ENCODE measurements at places on chromosomes 1 and 21.
A peak's percentile ranks its signal among the peaks of the same experiment; 100 is the strongest.

DNA sequence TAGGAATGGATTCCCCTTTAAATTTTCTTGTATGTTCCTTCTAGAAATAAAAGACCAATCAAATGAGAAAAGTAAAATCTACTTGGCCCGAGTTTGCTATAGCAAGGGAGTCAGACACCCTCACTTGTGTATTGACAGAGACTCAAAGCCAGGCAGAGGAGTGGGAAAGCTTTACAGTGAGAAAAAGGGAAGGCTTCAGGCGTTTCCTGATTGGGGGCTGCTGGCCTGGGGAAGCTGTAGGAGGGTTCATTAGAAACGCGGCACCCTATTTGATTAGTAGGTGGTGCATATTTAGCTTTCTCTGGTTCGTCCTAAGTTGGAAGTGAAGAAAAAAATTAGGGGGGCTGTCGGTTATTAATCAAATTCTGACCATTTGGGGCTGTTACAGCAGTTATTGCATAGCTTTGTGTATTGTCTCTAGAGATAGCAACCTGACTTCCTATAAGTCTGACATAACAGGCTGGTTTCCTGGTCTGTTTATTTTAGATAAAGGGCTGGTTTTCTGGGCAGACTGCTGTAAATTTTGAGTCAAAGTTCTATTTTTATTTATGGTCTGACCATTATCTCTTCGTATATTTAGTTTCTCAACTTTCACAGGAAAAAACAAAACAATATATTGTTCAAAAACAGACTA lies 10.0 kb downstream of the SLC25A24 start:
- no peak overlapping the region for H3K27ac ChIP-seq
- H3K4me1 ChIP-seq: no peaks in the 10 kb centered on the region
- no peak overlapping the region for H3K4me3 ChIP-seq
- H3K27me3 ChIP-seq: no peaks in the 10 kb centered on the region

GRCh38 chr1:168136709-168137514 lies at the start of gene GPR161:
Gene GPR161, minus strand, starts transcription at chr1:168136930. Its CDS starts 32,080 bp downstream, at chr1:168104850.
- H3K27me3 ChIP-seq: peaks cover 34% of the 10 kb centered on the region
- peak within 1 kb of the TSS; percentile 63 for H3K4me3 ChIP-seq
- peak; percentile 35 for DNase-seq
- no peaks in the 10 kb centered on the region for H3K36me3 ChIP-seq
- no peak within 1 kb of the TSS for H3K27ac ChIP-seq

GRCh38 chr1:32275424-32275823 lies 16.5 kb upstream of the HDAC1 start:
- H3K27me3 ChIP-seq: no peaks in the 10 kb centered on the region
- H3K4me3 ChIP-seq: no peak overlapping the region
- H3K36me3 ChIP-seq: peaks cover 69% of the 10 kb centered on the region
- peak overlapping the region; percentile 78 for H3K27ac ChIP-seq
- H3K4me1 ChIP-seq: peaks cover 68% of the 10 kb centered on the region
- no peak for DNase-seq

DNA sequence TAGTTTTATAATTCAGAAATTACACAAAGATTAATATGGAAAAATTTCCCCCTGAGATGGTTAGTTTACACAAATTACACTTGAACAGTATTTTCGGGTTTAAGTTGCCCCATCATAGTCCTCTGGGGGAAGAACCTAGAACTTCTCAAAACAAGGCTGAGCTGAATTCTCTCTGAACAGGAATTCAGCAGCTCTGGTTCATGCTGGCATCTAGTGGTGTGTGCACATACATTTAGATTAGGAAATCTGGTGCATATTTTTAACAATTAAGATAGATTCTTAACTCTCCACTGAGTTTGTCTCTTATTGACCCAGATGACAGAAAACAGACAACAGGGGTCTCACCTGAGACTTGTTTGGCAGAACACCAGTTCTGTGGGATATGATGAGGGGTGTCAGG lies 410.7 kb downstream of the DSCAM start:
- DNase-seq: no peak
- no peak overlapping the region for H3K27ac ChIP-seq
- H3K4me3 ChIP-seq: no peak overlapping the region
- no peaks in the 10 kb centered on the region for H3K27me3 ChIP-seq

DNA sequence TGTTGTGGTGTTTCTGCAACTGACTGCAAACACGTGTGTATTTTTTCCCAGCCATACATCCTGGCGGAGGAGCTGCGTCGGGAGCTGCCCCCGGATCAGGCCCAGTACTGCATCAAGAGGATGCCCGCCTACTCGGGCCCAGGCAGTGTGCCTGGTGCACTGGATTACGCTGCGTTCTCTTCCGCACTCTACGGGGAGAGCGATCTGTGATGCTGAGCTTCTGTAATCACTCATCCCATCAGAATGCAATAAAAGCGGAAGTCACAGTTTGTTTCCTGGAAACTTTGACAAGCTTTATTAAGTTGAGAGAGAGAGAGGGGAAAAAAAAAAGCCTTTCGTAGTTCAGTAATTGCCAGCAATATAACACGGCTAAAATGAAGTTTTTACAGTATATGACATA lies 32.7 kb upstream of the MTR start:
- H3K4me1 ChIP-seq: peaks cover 3% of the 10 kb centered on the region
- no peak for DNase-seq
- no peak overlapping the region for H3K4me3 ChIP-seq

DNA sequence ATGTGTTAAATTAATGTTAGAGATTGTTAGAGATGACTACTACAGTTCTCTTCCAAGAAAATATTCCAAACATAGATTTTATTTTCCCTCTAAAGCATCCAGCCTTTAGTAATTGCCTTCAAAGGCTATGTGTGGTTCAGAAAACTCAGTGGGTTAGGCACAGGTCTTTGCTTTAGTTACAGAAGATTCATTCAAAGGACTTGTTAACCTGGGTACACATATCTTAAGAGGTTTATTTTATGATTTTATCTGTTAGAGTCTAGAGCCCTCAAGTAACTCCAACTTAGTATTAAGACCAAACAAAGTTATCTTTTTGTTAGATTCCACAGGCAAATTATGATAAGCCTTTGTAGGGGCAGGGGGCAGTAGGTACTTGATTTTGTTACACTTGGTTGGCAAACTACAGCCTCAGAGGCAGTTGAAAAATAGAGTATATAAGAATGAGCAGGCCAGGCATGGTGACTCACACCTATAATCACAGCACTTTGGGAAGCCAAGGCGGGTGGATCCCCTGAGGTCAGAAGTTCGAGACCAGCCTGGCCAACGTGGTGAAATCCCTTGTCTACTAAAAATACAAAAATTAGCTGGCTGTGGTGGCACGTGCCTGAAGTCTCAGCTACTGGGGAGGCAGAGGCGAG lies 37.9 kb downstream of the CXADR start:
- no peak overlapping the region for H3K4me3 ChIP-seq
- DNase-seq: no peak
- no peaks in the 10 kb centered on the region for H3K27me3 ChIP-seq
- no peak overlapping the region for H3K27ac ChIP-seq
- no peaks in the 10 kb centered on the region for H3K4me1 ChIP-seq

GRCh38 chr1:19342894-19343616 lies 30.9 kb downstream of the SLC66A1 start:
- H3K36me3 ChIP-seq: peaks cover 82% of the 10 kb centered on the region
- no peak overlapping the region for H3K4me3 ChIP-seq
- peaks cover 8% of the 10 kb centered on the region for H3K4me1 ChIP-seq
- no peaks in the 10 kb centered on the region for H3K27me3 ChIP-seq

- no peak overlapping the region for H3K4me3 ChIP-seq
- no peaks in the 10 kb centered on the region for H3K4me1 ChIP-seq
- no peak for DNase-seq
- no peaks in the 10 kb centered on the region for H3K27me3 ChIP-seq
- H3K36me3 ChIP-seq: no peaks in the 10 kb centered on the region
Measured at GRCh38 chr1:115408533-115408932, 70.5 kb upstream of the NGF start.

- no peaks in the 10 kb centered on the region for H3K27me3 ChIP-seq
- no peaks in the 10 kb centered on the region for H3K4me1 ChIP-seq
- no peak overlapping the region for H3K27ac ChIP-seq
- no peaks in the 10 kb centered on the region for H3K36me3 ChIP-seq
- no peak overlapping the region for H3K4me3 ChIP-seq
Measured at GRCh38 chr1:176619261-176619660, 156.3 kb downstream of the PAPPA2 start.

DNA sequence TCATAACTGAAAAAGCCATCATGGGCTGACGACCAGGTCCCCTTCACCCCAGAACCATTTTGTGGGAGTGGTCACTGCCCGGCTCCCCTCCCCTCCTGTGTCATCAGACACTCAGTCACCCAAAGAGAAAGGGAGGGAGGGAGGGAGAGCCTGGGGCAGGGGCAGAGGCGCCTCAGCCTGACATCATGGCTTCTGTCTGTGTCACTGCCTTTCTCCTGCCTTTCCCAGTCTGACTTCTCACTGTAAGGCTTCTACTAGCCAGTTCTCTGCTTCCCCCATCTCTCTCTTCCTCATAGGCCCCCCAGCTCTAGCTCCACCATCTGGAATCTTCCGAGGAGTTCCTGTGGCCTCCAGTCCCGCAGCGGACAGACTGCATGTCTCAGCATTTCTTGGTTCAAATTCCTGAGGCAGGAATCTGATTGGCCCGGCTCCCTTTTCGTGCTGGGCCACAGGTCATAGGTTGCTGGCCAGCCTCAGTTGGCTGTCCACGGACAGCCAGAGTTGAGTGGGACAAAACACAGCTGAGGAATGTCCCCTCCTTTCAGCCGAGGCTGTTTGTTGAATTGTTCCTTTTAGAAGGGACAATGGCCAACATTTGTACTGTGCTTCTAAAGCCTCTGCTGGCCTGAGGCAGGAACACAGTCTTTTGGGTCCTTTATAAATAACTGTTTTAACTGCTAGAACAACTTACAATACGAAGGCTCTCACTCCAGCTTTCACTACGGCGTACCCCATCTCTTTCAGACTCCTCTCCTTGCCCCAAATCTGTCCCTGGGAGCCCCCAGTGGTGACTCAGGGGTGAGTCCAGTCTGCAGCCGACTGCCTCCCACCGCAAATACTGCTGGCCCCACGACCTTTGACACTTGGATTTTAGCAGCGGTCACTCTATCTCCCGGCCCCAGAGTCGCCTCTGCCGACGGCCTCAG lies 18.7 kb upstream of the KANK4 start:
- DNase-seq: no peak
- H3K36me3 ChIP-seq: no peaks in the 10 kb centered on the region
- H3K27ac ChIP-seq: no peak overlapping the region
- no peaks in the 10 kb centered on the region for H3K4me1 ChIP-seq
- no peaks in the 10 kb centered on the region for H3K27me3 ChIP-seq
- H3K4me3 ChIP-seq: no peak overlapping the region

GRCh38 chr1:51948491-51948915 lies 42.0 kb downstream of the RAB3B start:
- H3K27ac ChIP-seq: no peak overlapping the region
- H3K4me3 ChIP-seq: no peak overlapping the region
- DNase-seq: no peak
- H3K4me1 ChIP-seq: no peaks in the 10 kb centered on the region
- no peaks in the 10 kb centered on the region for H3K36me3 ChIP-seq
- H3K27me3 ChIP-seq: peaks cover 3% of the 10 kb centered on the region

DNA sequence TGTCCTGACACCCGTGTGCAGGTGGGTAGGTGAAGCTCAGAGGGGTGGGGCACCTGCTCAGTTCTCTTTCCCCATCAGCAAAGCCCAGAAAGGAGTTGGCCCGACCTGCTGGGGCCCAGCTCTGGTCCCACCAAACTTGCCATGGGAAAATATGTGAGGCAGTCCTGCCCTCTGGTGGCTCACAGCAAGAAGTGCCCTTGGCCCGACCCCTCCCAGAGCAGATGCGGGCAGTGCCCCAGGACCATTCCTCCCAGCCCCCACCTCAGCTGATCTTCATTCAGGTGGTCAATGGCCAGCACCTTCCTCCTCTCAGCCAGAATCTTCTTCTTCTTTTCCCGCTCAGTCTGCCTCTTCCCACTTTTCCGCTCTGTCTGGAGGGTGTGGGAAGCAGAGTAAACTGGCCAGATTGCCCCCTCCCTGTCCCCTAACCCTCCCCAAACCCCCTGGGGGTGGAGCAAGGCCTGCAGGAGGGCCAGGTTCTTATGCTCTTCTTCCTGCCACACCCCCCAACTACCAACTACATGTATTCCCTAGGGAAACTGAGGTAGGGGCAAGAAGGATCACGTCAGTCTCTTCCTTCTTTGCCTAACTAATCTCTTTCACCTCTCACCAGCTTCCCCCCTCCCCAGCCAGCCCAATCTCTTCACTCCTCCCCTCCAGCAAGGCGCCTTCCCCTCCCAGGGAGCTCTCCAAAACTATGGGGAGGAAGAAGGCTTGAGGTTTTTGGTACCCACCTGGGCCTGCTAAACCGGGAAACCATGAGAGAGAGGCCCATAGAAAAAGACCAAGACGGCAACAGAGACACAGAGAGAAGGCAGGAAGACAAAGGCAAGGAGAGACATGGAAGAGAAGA lies 15.6 kb downstream of the TNNT2 start:
- no peaks in the 10 kb centered on the region for H3K27me3 ChIP-seq
- H3K4me1 ChIP-seq: no peaks in the 10 kb centered on the region
- no peaks in the 10 kb centered on the region for H3K36me3 ChIP-seq
- H3K4me3 ChIP-seq: no peak overlapping the region
- no peak overlapping the region for H3K27ac ChIP-seq

GRCh38 chr1:214006845-214007244 lies 19.1 kb downstream of the PROX1 start:
- H3K27ac ChIP-seq: no peak overlapping the region
- H3K4me1 ChIP-seq: no peaks in the 10 kb centered on the region
- DNase-seq: no peak

DNA sequence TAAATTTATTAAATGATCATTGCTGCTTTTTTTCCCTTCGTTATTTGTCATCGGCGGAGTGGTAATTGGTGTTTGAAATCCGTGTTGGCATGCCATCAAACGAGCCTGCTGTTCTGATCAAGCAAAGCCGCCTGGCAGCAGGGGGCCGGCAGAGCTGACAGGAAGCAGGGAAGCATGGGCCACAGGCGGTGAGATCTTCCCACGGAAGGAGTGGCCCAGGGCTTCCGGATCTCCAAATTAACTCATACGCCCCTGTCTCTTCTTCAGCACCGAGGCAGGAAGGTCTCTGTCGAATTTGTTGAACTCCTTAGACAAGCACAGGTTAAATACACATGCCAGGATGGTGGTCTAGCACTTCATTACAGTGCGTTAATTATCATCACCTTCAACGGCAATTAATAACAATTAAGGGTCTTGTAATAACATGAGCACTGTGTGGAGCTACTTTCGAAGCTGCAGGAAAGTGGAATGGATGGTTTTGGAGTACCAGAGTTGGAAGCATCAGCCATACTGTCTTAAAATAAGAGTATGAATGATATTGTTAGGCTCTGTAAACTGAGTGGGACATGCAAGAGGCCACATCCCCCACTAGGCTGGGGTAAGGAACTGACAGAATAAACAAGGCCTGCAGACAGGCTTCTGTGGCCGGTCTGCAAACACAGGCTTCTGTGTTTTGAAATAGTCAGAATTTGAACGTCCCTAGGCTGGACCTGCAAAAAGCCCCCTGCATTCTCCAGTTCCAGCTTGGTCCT lies 199.4 kb upstream of the DAB1 start:
- H3K36me3 ChIP-seq: no peaks in the 10 kb centered on the region
- H3K4me3 ChIP-seq: no peak overlapping the region
- H3K27me3 ChIP-seq: no peaks in the 10 kb centered on the region
- no peaks in the 10 kb centered on the region for H3K4me1 ChIP-seq

- peaks cover 2% of the 10 kb centered on the region for H3K27me3 ChIP-seq
- H3K27ac ChIP-seq: no peak overlapping the region
- H3K4me1 ChIP-seq: no peaks in the 10 kb centered on the region
- no peak for DNase-seq
- H3K4me3 ChIP-seq: no peak overlapping the region
Measured at GRCh38 chr1:165456114-165456513, 11.2 kb upstream of the RXRG start.

Measured in CD4-positive, alpha-beta T cell (primary cell).